ENCODE measurements at places on chromosomes 12 and 14.

GRCh38 chr12:130968611-130969010, 14.9 kb downstream of the ADGRD1 start:
- DNase-seq: no peak

DNA sequence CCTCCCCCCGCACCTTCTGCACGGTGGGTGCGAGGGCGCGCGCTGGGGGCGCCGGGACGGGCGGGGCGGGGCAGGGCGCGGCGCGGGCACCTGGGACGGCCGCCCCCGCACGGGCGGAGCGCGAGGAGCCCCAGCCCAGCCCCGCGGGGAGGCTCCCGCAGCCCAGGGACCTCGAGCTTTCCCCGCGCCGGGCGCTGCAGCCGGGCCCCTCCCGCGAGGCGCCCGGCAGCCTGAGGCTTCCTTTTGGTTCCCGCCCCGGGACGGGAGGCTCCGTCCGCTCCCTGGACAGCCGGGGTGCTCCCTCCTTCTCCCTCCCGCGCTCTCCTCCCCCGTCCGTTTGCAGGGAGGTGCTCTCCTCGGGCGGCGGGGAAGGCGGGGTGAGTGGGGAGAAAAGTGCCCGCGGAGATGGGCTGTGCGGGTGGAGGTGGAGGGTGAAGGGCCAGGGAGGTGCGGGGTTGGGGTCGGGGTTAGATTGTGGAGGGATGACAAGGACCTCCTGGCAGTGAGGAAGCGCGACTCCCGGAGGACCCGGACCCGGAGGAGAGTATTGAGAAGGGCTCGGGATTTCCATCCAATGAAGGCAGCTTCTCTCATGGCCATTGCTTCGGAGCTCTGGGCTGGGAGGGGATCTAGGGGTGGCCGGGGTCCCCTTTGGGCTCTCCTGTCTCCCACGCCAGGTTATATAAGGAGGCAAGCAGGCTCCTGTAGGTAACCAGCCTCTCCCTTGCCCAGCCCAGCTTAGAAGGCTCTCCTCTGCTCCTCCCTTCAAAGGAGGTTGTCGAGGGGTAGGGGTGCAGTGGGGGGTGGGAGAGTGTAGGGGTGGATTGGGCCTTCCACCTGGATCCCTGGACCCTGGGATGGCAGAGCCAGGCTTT, 645 bp downstream of the JDP2 start:
- no peak for DNase-seq

- peak; percentile 39 for DNase-seq
Measured at GRCh38 chr14:68283378-68284123, 464.0 kb downstream of the RAD51B start.

- DNase-seq: no peak
Measured at GRCh38 chr12:127358888-127359287, 908.1 kb upstream of the TMEM132C start.

DNA sequence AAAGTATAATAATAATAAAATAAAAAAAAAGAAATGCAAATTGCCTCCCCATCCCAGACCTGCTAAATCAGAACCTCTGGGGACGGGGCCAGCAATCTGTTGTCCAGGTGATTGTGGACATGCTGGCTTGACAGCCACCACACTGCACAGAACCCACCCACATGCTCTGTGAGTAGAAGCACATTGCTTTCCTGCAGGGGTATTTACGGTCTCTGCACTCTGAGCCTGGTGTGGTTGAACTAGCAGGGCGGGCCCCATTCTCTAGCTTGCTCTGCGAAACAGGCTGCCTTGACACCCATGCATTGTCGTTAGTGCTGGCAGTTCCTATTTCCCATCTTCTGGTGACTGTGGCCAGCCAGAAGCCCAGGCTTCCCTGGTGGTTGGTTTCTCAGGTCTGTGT, 24.5 kb downstream of the PRMT8 start:
- no peak for DNase-seq

DNA sequence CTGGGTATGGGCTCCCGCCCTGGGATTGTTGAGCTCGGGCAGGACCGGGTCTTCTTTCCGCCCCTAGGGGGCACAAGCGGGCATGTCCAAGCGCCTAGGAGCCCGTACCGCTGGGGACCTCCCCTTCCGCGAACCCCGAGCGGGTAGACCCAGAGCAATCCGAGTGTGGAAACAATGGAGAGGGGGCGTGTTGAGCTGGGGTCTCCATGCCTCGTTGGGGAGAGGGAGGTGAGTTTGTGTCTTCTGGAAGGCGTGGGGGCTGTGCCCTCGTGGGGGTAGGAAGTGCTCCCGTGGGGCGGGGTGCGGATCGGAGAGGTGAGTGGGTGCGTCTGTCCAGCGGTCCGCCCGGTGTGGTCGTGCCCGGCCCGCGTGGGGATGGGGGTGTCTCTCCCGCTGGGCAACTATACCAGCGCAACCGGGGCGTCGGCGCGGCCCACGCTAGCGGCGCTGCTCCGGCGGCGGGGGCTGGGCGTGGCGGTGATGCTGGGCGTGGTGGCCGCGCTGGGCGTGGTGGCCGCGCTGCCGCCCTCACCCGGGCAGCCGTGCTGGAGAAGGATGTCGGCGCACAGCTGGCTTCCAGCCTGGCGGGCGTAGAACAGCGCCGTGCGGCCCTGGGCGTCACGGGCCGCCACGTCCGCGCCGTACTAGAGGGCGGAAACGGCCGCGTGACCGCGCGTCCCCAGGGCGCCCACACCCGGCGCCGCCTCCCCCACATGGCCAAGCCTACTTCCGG, 12.2 kb downstream of the AGAP2 start:
- no peak for DNase-seq

DNA sequence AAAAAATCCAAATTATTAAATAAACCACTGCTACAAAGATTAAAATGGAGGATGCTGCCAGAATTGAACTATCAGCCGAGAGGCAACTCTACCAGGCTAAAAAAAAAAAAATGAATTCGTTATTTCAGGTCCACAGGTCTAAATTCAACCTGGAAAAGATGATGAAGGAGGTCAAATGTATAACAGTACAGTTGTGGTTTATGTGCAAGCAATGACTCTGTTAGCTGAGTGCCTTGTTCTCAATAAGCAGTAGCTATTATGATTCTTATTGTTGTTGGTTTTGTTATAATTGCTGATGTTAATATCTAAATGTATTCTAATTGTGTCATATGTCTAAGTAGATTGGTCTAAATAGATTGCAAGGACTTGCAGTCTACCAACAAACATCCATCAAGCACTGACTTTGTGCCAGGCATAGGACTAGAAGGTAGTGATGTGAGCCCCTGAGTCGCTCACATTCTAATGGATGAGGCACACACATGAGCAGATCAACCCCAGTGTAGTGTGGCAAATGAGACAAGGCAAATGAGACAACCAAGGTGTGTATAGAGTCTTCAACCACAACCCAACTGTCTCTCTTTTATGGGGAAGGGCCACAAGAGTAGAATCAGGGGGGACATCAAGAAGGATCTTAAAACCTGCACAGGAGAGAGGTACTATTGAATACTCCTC, 77.0 kb upstream of the PLEKHG7 start:
- no peak for DNase-seq

GRCh38 chr12:122265476-122265875, 818 bp downstream of the VPS33A start:
- DNase-seq: no peak

DNA sequence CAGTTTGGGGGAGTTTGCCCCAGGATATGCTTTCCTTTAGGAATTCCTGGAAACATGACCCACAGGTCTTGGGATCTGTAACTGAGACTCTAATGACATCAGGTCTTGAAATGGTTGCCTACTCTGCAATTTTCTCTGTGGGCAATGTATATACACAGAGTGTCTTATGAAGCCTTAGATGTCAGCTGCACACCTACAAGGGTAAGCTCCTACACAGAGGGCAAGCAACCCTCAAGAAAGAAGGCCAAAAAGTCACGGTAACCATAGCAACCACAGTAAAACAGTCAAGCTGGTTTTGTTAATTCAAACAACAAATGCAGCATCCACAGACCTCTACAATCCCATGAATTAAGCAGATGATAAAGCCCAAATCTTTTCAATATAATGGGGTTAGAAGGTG, 293.0 kb downstream of the SSPN start:
- DNase-seq: no peak

DNA sequence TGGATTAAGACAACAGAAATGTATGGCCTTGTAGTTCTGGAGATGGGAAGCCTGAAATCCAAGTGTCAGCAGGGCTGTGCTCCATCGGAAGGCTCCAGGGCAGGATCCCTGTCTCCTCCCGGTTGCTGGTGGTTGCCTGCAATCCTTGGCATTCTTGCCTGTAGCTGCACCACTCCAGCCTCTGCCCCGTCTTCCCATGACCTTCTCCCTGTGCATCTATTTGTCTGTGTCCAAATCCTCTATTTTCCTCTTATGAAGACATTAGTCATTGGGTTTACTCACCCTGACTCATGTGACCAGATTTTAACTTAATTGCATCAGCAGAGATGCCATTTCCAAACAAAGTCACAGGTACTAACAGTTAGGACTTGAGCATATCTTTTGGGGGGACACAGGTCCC, 15.1 kb downstream of the TUNAR start:
- DNase-seq: no peak

DNA sequence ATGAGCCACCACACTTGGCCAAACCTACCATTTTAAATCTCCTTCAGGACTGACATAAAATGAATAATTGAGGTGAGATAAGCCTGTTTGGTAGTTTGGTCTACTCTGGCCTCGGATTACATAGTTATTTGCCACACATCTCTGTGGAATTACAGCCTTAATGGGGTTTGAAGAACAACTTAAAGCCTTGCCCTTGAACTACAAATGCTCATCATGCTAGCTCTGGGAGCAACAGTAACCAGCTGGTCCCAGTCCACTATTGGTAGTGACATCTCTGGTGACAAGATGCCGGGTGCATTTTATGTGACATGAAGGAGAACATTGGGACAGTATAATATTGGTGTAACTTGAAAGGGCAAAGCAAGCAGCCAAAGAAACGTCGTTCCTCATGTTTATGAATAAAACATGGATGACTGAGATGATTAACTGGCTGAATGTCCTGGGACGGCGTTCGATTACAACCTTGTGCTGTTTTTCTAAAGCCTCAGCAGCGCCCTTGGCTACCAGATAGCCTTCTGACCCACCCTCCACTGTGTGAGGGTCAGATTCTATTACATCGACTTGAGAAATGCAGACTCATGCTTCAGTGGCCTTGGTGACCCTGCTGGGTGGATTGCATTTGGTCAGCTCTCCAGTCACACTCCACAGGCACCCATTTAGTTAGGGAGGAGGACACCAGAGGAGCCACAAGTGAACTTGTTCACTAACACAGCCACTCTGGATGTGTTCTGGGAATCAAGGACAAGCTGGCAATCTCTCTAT, 41.5 kb downstream of the BEST3 start:
- no peak for DNase-seq

- no peak for DNase-seq
Measured at GRCh38 chr14:47300796-47301195, 374.6 kb downstream of the MDGA2 start.

DNA sequence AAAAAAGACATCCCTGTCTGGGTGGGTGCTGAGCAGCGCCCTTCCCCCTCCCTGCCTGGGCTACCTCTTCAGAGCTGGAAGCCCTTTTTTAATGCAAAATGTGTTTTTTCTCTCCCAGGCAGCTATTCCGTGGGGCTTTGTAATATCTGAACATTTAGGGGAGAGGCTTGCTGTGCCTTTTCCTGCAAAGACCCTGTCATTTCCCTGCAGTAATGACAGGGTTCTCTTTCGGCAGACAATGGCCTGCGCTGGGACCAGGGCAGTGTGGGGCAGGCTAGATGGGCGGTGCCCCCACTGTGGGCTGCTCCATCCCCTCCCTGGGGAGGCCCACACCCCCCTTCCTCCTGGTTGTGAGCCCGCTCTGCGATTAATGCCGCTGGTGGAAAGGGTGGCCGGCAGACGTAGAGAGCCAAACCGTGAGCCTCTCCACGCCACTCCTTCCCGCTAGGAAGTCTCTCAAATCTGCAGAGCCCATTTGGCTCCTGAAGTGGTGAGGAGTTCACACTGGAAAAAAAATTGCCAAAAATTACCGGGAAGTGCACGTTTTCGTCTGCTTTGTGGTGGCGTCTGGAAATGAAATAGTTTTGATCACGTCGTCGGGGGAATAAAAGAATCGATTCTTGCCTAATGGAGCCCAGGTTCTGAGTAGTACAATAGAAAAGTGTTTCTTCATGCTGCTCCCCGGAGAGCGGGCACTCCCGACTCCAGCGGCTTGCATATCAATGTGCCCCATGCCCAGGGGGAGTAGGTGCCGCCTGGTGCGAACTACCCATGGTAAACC, 31.5 kb downstream of the KIF26A start:
- no peak for DNase-seq

GRCh38 chr12:132904718-132905328, 17.4 kb upstream of the CHFR start:
- peak; percentile 85 for DNase-seq

- DNase-seq: no peak
Measured at GRCh38 chr12:97556302-97556779, 93.7 kb downstream of the RMST start.

- no peak for DNase-seq
Measured at GRCh38 chr12:126163984-126164383, 1098.7 kb downstream of the AACS start.

DNA sequence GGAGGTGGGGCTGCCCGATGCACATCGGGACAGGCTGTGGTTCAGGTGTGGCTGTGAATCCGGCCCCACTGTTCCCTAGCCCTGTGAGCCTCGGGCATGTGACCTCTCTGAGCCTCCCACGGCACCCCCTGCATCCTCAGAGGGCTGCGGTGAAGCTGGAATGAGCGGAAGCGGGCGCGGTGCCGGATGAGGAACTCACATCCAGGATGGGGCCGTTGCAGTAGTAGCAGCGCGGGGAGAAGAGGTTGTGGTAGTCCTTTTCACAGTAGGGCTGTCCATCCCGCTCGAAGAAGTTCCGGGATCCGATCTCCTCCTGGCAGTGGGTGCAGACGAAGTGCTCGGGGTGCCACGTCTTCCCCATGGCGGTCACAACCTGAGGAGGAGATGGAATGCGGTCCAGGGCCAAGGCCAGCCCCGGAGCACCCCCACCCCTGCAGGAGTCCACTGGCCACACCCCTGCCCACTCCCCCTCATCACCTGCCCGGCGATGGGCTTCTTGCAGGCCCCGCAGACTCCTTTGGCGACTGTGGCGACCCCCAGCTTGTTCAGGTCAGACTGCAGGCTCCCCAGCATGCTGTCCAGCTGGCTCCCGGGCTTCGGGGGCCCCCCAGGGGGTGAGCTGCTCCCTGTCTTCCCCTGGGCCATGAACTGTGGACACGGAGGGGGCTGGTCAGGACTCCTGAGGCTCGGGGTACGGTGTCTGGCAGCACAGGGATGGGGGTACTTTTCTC, 13.9 kb upstream of the RPLP0 start:
- DNase-seq: no peak

DNA sequence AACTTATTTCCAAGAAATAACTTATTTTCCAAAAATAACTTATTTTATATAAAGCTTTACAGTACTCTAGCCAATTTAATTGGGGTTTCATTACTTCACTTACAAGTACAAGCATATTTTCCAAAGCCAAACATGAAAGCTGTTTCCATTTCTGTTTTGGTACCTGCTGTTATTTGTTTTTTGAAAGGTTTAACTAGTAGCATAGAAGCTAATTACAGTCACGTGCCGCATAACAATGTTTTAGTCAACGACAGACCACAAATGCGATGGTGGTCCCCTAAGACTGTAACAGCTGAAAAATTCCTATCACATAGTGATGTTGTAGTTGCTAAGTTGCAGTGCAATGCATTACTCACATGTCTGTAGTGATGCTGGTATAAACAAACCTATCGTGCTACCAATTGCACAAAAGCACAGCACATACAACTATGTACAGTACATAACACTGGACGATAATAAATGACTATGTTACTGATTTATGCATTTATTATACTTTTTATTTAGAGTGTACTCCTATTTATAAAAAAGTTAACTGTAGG, 21.7 kb downstream of the PTPN21 start:
- DNase-seq: no peak

- no peak for DNase-seq
Measured at GRCh38 chr12:50221228-50222008, 54.2 kb upstream of the CERS5 start.

- peak; percentile 16 for DNase-seq
Measured at GRCh38 chr12:4148418-4149056, 125.0 kb upstream of the CCND2 start.
